ENCODE measurements at places on chromosomes 4 and X.

DNA sequence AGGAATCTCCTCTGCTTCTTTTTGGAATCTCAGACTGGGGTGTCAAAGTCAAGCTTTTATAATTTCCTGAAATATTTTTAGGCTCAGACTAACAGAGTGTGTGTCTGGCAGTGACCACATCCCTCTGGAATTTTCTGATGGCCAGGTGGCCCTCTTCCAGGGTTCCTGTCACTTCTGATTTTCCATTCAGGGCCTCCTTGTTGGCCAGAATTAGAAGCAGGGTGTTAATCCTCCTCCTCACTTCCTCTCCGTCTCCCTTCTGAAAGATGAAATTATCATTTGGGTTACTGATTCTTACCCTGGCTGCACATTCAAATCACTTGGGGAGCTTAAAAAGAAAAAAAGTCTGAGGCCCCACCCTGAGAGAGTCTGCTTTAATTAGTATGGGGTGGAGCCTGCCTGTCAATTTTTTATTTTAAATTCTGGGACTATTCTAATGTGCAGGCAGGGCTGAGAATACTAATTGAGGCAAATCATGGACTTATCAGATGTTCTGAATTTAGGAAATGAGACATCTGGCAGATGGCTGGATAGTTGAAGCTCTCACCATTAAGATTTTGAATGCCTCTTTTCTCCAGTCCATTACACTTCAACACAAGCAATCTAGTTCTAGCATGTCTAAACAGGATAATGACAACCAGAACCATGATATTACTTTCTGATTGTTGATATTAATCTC lies 43.2 kb downstream of the HAND2 start:
- no peak for DNase-seq

DNA sequence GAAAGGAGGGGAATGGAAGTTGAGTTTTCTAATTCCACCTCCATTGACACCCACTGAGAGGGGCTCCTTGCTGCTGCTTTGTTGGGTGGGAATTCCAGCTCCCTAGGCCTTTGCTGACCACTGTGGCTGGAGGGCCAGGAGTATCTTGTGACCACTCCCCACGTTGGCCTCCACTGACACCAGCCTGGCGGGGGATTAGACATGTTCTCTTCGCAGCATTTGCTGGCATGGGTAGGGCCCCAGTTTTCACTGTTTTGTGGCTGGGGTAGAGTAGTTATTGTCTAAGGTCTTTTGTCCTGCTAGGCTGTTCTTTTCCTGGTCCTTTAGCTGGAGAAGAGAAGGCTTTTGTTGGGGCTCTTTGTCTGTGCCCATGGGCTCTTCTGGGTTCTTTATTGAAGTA lies 116.7 kb downstream of the CDKL5 start:
- DNase-seq = no peak

GRCh38 chr4:38967260-38968095 lies 64.7 kb downstream of the TMEM156 start:
- peak; percentile 98 for DNase-seq

GRCh38 chr4:23171976-23172375 lies 479.2 kb downstream of the GBA3 start:
- peak; percentile 4 for DNase-seq

DNA sequence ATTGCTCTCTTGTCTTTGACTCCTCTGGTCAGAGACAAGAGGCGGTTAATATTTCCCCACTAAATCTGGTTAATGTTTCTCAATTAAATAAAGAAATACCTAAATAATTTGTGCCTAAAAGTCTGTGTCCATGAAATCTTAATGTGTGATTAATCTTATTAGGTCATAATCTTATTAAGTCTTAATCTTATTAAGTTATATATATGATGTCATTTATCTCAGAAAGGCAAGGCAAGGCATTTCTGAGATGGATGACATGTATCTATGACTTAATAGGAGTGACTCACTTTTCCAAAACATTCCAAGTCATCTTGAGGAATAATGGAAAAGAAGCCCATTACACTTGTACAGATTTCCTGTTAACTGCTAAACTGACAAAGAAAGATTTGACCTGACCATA lies 74.7 kb downstream of the TRAM1L1 start:
- DNase-seq = peak; percentile 0

DNA sequence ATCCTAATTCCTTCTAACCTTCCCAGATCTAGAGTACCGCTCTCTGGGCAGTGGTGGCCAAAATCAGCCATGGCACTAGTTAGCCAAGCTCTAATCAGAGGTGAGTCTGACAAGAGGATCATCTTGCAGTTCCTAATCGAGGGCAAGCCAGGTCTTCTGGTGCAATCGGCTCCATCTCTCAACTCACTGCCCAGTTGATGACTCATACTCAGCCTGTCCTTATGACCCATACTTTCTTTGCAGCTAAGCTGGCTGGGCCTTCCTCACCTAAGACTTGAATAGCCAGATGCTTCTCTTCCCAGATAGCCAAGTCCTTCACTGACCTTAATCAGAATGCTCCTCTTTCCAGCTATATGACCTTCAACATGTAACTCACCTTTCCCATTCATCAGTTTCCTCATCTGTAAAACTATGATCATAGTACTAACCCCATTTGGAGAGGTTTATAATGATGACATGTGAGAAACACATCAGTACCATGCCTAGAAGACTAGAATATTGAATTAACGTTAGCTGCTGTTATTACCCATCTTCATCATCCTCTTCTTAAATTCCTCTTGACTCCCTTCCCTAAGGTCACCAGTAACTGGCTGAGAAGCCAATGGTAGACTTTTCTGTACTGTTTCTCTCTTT lies 57.1 kb downstream of the RELL1 start:
- DNase-seq = peak; percentile 68

GRCh38 chrX:68343551-68343950 lies 89.7 kb downstream of the OPHN1 start:
- DNase-seq = no peak

GRCh38 chrX:130772105-130772775 lies 130.8 kb downstream of the ENOX2 start:
- peak; percentile 51 for DNase-seq

GRCh38 chr4:146271466-146271865 lies 57.1 kb downstream of the REELD1 start:
- DNase-seq = no peak

- DNase-seq = peak; percentile 46
These were observed 65.7 kb upstream of the SLITRK2 start for GRCh38 chrX:145751943-145752342.

GRCh38 chrX:10326578-10326977 lies 169.8 kb downstream of the CLCN4 start:
- no peak for DNase-seq

- DNase-seq = no peak
These were observed 382.7 kb upstream of the RASGEF1B start for GRCh38 chr4:81854406-81854805.

DNA sequence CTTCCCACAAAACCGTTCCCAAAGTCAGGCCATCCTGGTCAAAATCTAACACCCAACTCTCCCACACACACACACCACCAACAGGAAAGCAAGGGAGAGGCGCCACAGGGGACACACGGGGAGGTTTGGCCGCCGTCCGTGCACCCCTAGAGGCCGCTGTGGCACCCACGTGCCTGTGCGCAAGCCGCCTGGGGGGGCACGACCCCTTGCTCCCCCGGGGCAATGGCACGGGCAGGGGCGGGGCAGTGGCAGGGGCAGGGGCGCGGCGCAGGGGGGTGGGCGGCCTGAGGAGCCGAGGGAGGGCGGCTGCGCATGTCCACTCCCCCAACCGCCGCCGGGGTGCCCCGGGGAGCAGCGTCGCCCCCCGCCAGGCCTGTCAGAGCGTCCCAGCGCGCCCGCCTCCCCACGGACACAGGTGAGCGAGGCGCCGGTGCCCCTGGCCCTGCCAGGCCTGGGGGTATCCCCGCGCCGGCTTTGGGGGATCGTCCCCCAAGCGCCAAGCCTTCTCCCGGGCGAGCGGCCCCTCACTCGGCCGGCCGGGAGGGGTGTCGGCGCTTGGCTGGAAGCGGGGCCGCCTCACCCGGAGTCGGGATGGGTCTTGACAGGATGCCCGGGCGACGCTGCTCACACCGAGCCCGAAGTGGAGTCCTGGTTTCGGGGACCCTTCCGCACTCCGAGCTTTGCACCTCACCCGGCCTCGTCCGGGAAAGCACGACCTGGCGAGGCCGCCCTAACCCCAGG lies at the start of gene ERAS:
Gene ERAS, plus strand, starts transcription at position 379 of the 741 bp plus-strand sequence. CDS start 2,611 bp downstream, outside the sequence.
- DNase-seq = no peak

DNA sequence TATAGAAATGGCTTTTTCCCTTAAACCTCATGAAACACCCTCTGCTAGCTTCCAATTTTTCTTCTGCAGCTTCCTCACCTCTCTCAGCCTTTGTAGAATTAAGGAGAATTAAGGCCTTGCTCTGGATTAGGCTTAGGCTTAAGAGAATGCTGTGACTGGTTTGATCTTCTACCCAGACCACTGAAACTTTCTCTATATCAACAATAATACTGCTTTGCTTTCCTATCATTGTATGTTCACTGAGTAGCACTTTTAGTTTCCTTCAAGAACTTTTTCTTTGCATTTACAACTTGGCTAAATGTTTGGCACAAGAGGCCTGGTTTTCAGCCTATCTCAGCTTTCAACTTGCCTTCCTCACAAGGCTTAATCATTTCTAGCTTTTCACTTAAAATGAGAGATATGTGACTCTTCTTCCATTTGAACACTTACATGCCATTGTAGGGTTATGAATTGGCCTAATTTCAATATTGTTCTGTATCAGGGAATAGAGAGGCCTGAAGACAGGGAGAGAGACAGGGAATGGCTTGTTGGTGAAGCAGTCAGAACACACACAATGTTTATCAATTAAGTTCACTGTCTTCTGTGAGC lies 28.2 kb downstream of the TMEM154 start:
- no peak for DNase-seq

DNA sequence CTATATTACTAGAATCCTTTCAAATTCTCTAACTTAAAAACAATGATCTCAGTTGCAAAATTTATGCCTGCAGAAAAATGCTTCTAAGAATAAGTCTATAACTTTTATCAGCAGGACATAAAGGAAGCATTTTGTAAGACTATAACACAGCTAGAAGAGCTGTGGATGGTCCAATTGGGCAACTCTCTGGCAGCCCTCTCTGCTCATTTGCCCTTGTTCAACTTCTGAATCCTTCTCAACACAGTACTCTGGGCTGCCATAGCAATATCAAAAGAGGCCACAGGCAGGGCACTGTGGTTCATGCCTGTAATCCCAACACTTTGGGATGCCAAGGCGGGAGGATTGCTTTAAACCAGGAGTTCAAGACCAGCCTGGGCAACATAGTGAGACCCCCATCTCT lies 88.5 kb downstream of the MID1 start:
- no peak for DNase-seq

DNA sequence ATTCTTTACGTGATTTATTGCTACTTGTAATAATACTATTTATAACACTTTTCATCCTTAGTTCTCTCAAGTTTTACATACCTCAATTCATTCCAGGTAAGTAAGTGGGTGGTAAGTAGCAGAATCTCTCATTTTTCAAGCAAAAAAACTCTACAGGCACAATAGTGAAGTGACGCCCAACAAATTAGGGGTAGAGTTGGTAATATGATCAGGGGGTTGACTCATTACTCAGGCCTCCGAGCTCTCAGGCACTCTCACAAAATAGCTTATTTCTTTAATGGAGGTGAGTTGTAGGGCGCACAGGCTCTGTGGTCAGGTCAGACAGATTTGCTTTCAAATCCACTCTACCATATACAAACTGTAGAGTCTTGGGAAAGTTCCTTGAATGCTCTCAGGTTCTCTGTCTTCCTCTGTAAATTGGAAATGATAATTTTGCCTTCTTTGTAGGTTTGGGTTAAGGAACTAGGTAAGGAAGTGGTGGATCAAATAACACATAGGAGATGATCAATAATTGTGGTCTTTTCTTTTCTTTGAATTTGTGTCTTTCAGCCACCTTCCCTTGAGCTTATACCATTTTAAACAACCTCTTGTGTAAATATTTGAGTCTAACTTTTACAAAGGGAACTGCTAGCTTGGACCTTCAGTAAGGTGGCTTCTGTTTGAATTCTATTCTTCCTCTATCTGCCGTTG lies 134.9 kb upstream of the LEF1 start:
- DNase-seq = peak; percentile 49

- no peak for DNase-seq
These were observed 146.5 kb downstream of the IL1RAPL2 start for GRCh38 chrX:104712515-104712914.

DNA sequence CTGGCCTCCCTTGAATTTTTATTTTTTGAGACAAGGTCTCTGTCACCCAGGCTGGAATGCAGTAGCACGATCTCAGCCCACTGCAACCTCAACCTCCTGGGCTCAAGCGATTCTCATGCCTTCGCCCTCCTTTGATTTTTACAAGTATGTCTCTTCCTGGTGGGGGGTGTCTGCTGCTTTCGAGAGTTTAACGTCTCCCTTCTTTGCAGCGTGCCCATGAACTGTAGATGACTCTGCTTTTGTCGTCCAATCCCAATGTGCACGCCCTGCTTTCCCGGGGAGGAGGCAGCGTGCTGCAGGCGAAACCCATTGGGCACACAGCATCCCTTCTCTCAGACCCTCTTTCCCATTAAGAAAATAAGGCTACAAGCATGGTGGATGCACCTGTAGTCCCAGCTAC lies 7.0 kb downstream of the PRKX start:
- DNase-seq = no peak

DNA sequence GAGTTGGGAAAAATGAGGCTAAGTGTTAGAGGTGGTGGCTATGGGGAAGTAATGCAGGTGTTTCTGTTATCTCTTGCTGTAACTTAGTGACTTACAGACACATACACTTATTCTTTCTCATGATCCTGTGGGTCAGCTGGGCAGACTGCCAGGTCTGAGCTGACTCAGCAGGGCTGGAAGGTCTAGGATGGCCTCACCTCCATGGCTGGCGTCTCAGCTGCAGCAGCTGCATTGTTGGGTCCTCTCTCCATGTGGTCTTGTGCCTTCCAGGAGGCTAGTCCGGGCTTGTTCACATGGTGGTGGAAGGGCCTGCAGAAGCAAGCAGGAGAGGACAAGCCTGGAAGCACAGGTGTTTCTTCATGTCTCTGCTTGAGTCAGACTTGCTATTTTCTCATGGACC lies 172.7 kb downstream of the NHS start:
- peak; percentile 91 for DNase-seq

DNA sequence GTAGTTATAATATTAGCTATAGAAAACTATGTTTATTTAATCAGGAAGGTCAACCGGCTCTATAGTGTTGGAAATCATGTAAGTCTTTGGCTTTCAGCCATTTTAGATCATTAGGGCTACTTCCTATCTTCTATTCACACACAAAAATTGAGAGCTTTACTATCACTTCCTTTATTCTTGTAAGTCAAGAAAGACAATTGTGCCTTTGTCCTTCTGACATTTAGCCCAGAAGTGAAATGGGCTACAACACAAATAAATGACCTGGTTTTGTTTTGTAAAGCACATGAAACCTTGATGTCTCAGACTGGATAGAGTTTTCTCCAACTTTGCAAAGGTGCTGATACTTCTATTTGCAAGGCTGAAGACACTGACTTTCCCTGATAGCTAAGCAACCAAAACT lies 122.4 kb upstream of the ACSL4 start:
- DNase-seq = no peak

DNA sequence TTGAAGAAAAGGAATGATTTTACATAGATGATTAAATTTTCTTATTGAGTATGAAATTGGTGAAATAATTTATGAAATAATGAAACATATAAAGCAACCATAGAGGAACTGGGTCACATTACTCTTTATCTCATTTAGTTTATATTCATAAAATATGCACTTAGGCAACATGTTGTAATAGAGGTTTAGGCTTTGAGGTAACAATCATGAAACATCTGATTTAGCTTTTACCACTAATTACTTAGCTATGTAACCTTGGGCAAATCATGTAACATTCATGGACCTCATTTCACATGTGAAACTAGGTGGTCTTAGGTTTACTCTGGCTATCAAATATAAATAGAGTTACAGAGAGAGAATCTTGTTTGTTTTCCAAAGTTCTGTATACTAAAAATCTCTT lies 54.5 kb upstream of the SMARCA5 start:
- DNase-seq = no peak

Data from astrocyte of the spinal cord (primary cell).